ENCODE measurements at places on chromosomes 11 and 22. TPM values are rescaled to one million over a fixed set of nuclear protein-coding genes. Genes with fewer than 3 reads are reported as not detected.

- peak; percentile 98 for DNase-seq
Measured at GRCh38 chr11:57324886-57325734, at the start of gene TNKS1BP1. Gene TNKS1BP1, minus strand, starts transcription at chr11:57324952. Its CDS starts 3,067 bp downstream, at chr11:57321885.

GRCh38 chr22:35586771-35587170 lies 30.4 kb downstream of the MB start:
- DNase-seq, result no peak

Gene C1QTNF6
- polyA plus RNA-seq, result 23.8 TPM

- DNase-seq, result no peak
Measured at GRCh38 chr11:19493446-19494213, 219.0 kb upstream of the NAV2 start.

Gene MMP12
- polyA plus RNA-seq, result not detected

DNA sequence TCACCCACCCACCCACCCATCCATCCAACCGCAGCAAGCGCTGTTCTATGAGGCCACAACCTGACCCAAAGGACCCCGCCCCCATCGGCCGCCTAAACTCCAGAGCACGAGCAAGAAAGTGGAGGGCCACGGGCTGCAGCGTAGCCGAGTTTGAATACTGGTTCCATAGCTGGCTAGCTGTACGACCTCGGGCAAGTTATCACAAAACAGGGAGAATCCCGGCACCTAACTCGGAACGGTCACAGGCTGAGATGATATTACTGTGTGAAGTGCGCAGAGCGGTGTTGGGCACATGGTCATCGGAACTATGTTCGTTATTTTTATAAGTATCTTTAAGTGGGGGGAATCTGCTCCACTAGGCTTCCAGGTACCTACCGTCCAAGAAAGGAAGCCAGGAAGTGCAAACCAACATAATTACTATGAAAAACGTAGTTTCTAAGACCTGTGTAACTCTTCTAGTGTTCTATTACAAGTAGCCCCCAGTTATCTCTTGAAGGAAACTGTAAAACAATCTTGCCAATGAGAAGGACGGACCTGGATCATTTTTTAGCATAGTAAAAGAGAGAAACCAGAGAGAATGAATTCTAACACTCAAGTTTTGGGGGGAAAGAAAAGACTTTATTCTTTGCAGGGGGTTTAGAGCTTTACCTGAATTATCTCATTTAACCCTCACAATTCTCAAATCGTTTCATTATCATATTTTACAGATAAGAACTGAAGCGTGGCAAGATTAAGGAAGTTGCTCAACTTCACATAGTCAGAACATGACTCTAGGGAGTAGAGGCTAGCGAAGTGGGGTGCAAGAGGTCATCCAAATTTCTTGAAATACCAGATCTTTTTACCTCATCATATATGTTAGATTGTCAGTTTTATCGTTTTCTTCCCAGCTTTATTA lies 663 bp upstream of the BUD13 start:
- no peak for DNase-seq

- no peak for DNase-seq
Measured at GRCh38 chr11:76823481-76824028, 37.2 kb upstream of the ACER3 start.

GRCh38 chr11:82004537-82005213 lies 729.0 kb downstream of the FAM181B start:
- DNase-seq, result no peak

Gene YAP1
- polyA plus RNA-seq, result 336 TPM

GRCh38 chr11:32960553-32961164 lies 55.0 kb upstream of the DEPDC7 start:
- no peak for DNase-seq

DNA sequence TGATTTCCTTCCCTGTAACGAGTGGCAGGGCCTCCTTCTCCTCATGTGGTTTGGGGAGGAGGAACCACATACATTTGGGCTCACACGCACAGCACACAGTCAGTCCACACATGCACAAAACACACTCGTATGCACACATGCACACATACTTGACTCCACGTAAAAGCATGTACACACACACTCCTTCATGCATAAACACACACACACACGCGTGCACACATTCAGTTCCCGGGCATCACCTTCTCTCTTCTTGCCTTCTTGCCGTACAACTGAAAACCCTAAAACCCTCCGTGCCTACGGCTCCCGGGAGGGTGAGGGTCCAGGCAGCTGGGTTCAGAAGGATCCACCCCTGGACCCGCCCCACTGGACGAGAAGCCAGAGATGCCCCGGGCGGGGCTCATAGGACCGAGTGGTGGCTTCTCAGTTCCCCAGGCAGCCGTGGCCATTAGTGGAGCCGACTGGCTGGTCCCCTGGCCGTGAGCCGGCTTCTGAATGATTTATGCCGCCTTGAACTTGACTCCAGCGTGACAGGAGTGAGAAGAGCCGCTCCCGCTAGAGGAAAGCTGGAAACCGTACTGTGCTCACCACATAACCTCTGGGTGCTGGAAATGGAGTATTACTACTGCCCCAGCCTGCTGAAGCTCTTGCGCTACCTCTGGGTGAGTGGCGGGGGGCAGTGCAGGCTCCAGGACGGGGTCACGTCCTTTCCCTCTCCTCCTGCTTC lies 117.4 kb downstream of the KIAA1671 start:
- no peak for DNase-seq

Gene TENM4
- 5.2 TPM for polyA plus RNA-seq

Gene SCUBE2
- polyA plus RNA-seq, result 45.9 TPM

Gene RIMBP3B
- polyA plus RNA-seq, result not detected

GRCh38 chr22:30392661-30393321 lies 4.0 kb upstream of the SEC14L2 start:
- DNase-seq, result no peak

- peak; percentile 21 for DNase-seq
Measured at GRCh38 chr22:23067691-23068090, 2.6 kb upstream of the GNAZ start.

DNA sequence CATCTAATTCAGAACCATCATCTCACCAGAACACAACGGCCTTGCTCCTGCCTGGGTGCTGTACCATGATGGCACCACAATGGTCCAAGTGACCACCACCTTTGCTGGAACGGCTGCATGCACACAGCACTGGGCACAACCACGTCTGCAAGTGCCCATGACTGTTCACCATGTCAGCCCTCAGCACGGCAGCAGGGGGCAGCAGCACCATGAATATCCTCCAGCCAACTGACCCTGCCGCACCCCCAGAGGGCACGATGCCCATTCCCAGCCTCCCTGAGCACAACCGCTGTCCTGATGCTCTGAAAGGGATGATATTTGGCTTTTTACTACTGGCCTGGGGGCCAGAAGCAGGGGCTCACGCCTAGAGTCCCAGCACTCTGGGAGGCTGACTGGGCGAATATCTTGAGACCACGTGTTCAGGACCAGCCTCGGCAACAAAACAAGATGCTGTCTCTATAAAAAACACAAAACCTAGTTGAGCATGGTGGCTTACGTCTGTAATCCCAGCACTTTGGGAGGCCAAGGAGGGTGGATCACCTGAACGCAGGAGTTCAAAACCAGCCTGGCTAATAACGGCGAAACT lies 25.7 kb downstream of the DRD4 start:
- DNase-seq, result no peak

DNA sequence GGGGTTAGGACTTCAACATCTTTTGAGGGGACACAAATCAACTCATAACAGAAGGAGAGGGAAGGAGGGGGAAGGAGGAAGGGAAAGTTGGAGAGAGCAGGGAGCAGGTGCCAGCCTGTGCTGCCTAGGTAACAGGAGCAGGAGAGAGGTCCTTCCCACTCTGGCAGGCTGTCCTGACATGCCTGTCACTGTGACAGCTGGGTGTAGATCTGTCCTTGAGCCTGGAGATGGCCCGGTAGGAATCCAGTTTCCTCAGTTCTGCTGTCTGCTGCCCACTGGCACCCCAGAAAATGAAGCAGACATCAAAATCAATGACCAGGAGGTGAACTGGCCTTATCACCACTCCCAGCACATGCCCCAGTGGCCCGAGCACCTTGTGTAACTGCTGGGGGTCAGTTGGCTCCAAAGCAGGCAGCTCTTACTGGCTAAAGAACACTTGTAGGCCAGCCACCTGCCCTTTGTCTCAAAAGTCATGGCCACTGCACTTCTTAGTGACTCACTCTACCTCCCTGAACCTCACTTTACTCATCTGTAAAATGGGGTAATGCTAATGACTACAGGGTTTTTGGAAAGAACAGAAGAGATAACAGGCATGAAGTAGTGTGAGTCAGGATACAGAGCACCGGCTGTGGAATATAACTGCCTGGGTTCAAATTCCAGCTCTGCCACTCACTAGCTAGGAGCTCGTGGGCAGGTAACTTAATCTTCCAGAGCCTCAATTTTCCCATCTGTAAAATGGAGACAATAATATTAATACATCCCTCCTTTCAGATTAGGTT lies 8.0 kb upstream of the TSPAN18 start:
- DNase-seq, result no peak

GRCh38 chr11:69439651-69440464 lies 41.6 kb upstream of the LINC01488 start:
- no peak for DNase-seq

DNA sequence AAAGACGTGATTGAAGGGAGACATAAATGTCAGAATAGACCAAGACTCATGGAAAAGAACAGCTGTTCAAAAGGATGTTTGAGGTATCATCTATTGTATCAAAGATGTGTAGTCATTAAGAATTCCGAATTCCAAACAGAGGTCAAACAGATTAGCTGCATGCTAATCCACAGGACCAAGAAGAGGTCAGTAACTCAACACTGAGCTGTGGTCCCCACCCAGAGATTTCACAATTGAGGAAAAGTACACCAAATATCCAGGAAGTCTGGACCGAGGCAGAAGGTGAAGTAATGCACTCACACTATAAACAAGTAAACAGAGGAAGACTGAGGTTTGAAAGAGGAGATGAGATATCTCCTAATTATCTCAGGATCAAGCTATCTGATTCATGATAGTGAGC lies 29.6 kb upstream of the OR5P2 start:
- DNase-seq, result no peak

GRCh38 chr11:69272831-69273485 lies 21.0 kb upstream of the MYEOV start:
- DNase-seq, result no peak

DNA sequence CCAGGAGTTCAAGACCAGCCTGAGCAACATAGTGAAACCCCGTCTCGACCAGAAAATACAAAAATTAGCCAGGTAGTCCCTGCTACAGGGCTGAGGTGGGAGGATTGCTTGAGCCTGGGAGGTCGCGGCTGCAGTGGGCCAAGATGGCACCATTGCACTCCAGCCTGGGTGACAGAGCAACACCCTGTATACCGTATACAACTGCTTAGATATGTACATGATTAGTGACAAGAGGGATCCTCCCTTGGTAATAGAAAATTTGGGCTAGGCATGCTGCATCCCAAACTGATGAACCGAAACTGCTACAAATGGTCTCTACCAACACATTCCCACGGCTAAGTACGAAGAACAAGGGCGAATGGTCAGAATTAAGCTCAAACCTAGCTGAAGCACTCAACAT lies 12.2 kb upstream of the SLC37A4 start:
- no peak for DNase-seq

DNA sequence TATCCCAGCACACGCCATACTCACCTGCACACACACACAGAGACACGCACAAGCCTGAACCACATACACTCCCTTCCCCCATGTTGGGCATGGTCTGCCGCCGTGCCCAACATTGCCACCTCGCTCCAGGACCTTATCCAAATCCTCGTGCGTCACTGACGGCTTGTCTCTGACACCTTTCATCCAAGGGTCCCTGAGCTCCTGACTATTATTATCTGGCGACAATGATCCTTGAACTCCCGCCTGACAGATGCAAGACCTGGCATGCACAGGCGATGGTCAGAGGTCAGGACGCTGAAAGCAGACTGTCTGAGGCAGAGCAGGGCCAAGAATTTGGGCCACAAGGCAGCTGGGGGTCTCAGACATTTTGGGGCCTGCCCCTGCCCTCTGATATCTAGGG lies 4.2 kb downstream of the MB start:
- no peak for DNase-seq

Measured in left lung (tissue), 14 donors.